Myometrial cell (primary cell): ENCODE measurements at places on chromosomes 1 and 21. TPM values are rescaled to one million over a fixed set of nuclear protein-coding genes. Genes with fewer than 3 reads are reported as not detected.

C1QC gene
- not detected in 2 replicates for total RNA-seq

SLFNL1 gene
- under 0.01 TPM in 1 of 2 replicates, not detected in the other for total RNA-seq

OR2L5 gene
- total RNA-seq = not detected in 2 replicates

GLIS1 gene
- 0.18 and 0.29 TPM in 2 replicates for total RNA-seq

ETNK2 gene
- total RNA-seq = 26.1 and 27.4 TPM in 2 replicates

EDARADD gene
- 1.7 and 2.3 TPM in 2 replicates for total RNA-seq
